EH (cell line): ENCODE measurements at places on chromosomes 7 and 10.
A peak's percentile ranks its signal among the peaks of the same experiment; 100 is the strongest.

DNA sequence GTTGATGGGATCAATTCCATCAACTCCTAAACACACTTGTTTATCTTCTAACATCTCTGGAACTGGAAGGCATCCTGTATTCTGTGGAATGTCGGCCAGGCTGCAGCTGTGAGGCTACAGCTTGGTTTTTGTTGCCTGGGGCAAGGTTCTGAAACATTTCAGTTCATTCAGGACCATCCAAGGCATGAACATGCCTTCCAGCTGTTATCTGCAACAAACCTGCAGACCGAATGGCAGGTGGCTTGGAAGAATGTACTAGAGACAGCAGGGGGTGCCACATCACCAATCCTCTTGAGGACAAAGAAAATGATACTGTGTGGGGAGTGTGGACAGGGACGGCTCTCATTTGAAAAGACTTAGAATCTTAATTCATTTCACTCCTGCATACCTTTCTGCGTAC is 12.4 kb downstream of the PAPOLB start:
- DNase-seq: peak; percentile 62

DNA sequence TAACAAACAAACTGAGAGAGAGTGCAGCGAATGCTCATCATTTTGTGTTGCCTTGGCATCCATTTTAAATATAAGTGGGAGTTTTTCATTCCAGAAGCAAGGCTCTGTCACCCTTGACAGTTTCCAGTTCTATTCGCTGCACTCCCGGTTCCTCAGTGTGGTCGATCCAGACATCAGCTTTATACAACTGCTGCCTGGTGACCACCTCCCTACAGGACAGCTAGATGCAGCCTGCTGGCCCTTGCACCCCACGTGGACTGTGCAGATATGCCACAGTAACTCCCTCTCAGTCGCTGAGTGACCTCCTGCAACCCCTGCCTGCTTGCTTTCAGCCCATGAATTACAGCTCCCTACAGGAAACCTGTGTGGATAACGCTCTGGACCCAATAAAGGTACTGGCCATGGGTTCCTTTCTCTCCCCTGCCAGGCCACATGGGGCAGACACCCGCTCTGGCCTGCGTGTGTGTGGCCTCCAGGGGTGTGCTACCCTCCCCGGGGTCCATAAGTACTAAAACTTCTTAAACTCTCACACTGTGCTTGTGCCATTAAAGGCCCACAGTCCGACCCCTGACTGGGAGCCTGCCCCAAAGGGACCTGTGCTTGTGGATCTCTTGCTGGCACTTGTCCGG is 23.6 kb downstream of the BEND7 start:
- DNase-seq: no peak

DNA sequence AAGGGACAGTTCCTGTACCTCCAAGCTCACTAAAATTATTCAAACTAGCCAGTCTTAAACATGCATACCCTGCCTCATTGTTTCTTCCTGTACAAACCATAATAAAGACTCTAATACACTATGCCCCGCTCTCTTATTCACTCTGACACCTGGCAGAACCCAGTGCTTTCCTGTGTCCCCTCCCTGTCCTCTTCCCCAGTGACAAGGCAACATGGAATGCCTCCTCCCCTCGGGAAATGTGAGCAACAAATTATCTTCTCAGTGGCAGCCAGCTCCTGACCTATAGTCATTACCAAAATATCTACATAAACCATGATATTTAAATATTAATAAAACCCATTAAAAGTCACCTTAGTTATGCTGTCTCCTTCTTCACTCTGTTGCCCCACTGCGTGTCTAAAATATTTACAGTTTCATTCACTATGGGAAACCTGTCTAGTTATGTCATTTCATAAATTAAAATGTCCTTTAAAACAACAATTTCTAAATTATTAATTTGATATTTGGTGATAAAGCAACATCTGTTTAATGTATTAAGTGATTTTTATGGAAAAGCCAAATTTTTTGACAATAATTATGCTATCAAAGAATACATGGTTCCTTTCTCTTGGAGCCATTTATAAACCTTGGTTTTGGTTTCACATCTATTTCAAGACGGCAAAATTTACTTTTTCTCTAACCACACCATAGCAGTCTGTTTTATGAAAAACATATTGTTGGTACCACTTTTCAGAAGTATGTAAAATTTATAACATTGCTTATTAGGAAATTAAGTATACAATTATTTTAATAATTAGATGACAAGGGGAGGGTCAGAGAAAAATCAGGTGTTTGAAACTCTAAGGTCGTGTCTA is 1355.2 kb downstream of the XPNPEP1 start:
- DNase-seq: peak; percentile 31

DNA sequence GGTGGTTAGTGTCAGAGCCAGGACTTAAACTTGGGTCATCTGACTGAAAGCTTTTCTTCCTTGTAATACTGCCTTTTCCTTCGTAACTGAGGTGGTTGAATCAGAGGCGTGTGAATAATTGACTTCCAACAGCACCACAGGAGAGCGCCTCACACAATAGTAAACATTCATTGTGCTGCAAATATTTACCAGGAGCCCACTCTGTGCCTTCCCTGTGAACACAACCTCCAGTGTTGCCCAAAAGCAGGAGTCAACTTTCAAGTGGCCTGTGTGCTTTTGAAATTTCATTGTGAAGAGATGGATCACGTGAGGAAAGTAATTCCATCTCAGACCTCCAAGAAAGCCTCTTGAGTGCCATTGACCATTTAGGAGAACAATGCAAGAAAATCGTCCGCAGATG is 60.2 kb downstream of the ADRA2A start:
- DNase-seq: no peak

GRCh38 chr10:26650406-26650805 is 47.1 kb upstream of the PDSS1 start:
- DNase-seq: no peak

DNA sequence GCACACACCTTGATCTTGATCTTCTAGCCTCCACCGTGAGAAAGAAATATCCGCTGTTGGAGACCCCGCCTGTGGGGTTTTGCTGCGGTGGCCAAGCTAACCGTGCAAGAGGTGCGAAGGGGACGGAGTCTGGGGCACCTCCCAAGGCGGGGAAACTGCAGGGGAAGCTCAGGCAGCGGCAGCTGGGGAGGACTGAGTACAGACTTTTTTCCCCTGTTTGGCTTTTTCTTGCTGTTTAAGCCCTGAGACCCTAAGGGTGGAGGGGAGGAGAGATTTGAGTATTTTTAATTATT is 108.0 kb downstream of the DNAJB6 start:
- no peak for DNase-seq

DNA sequence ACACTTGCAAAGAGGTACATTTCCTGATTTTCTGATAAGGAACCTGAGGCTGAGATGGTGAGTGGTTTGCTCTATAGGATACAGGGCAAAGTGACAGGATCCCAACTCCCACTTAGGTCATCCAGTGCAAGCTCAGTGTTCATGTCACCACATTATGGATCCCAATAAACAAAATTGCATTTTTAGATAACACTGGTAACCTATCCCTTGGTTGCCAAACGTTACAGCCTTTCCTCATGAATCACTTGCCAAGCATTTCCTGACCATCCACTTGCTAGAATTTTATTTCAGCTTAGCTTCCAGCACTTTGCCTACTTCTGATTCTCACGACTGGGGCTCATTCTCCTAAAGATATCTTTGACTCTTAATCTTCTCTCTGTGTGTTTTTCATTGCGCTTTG is 131.4 kb upstream of the ODAD2 start:
- peak; percentile 91 for DNase-seq
